ENCODE measurements at places on chromosomes 6 and 20.

- DNase-seq, result no peak
Observed at GRCh38 chr6:157763129-157763903, 59.7 kb upstream of the SNX9 start.

DNA sequence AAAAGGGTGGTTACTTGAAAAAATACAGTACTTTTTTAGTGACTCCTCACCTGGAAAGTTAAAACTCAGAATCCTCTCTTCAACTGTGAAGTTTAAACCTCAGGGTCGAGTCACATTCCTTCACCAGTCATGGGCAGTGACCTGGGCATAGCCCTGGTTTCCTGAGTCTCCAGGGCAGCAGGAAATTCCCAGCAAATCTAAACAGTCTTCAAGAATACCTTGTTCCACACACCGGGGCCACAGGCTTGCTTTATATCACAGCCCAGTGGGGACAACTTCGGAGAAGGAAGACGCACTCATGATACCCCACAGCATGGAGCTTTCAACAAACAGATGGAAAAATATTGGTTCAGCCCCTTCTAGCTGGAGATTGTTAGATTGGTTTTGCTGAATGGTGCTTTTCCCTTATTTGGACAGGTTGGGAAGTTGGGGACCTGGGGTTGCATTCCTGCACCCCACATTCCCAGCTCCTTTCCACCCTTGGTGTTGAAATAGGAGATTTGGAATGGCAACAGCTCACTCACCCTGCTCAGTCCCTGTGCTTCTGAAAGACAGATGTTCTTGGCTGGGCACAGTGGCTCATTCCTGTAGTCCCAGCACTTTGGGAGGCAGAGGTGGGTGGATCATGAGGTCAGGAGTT, 113.0 kb upstream of the TMEM170B start:
- DNase-seq, result no peak

DNA sequence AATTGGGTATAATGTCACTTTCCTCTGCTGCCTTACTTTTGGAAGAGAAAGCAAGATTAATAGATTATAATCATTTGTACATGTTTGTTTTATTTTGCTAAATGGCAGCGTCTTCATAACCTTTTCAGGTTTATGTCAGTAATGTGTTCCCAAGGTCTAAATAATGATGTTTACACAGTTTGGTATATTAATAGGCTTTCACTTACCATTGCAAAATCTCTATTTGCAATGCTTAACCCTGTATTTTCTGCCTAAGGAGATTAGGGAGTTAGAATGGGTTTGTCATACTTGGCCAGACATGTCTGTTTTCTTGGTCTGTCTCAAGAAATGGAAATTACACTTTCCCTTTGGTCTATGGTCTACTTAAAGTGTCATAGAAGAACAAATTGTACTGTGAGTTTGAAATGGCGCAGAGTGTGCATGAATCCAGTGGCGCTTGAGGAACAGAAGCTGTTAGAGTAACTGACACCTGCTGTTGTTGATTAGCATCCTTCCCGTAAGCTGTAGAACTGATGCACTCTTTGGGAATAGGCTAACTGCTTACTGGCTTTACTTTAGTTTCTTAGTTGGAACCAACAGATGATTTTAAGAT, 261.1 kb downstream of the SAMD5 start:
- DNase-seq, result no peak

DNA sequence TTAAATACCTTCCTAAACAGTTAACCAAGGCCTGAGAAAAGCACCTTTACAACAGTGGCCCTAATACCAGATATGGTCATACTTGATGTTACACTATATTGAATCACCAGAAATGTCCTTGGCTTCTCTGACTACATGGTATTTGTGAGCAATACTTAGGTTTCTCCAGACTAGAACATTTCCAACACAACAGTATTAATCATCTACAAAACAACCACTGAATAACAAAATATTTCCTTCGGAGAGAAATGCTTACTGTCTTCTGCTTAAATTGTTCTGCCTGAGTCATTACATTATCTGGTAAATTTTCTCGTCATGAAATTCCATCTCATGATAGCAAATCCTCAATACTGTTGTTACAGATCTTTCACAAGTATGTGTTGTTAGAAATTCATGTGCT, 252.9 kb upstream of the RUNX2 start:
- no peak for DNase-seq

GRCh38 chr6:46116289-46116688, 13.5 kb upstream of the ENPP4 start:
- DNase-seq, result no peak

GRCh38 chr6:159646116-159646515, 46.9 kb downstream of the SOD2 start:
- DNase-seq, result no peak

All from stimulated activated CD8-positive, alpha-beta memory T cell treated with anti-CD3 and anti-CD28 coated beads, Interleukin-15, amount 100 ng/mL, for 48 hours (primary cell).